ENCODE measurements at places on chromosomes 11 and 22.

DNA sequence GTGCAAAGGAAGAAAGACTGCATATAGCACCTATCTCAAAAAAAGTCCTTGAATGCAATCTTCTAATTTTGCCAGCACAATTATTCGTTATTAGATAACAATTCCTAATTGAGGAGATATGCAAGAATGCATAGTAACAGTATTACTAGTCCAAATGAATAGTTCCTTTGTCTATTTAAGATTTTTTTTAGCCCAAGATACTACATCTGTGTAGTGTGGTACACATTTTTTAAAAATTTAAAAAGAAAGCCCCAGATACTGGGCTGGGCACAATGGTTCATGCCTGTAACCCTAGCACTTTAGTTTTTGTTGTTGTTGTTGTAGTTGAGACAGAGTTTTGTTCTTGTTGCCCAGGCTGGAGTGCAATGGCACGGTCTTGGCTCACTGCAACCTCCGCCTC, 43.7 kb downstream of the RAB6A start:
- DNase-seq, result no peak

DNA sequence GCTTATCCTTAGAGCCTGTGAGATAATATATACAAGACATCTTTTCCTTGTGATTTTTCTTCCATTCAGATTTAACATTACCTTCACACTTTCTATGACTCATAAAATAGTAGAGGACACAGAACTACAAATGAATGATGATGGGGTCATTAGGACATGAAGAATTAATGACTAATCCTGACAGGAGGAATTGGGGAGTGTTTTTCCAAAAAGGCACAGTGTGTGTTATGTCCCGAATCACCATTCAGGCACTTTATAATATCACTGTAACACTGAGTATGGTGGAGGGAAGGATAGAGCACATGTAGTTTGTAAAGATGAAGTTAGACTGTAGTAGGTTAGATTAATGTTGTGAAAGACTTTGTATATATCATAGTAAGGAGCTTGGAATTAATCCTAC, 391.3 kb downstream of the JRKL start:
- no peak for DNase-seq

- no peak for DNase-seq
Observed at GRCh38 chr22:26399289-26399688, 29.8 kb upstream of the ASPHD2 start.

DNA sequence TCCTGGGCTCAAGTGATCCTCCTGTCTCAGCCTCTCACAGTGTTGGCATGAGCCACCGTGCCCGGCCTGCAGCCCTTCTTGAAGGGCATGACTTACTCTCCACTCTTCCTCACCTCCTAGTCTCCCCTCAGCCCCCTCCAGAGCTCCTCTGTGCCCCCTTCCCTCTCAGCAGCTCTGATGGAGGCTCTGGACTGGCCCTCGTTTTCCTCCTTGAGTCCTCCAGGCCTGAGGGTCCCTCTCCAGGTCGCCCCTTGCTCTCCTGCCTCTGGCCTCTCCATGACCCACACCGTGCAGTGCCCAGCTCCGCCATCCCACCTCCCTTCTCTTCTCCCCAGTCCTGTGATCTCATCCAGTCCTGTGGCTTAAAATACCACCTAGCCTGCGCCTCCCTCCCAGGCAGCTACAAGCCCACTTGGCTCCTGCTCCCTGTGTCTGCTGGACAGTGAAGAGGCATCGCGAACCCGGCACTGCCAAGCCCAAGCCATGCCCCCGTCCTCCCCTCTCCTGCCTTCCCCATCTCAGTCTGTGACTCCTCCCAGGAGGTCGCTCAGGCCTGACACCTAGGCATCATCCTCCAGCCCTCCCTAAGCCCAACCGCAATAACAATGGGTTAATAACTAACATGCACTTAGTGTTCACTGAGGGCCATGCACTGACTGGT, 11.9 kb downstream of the KCNJ4 start:
- DNase-seq, result no peak

- peak; percentile 91 for DNase-seq
Observed at GRCh38 chr11:68142028-68142412, 20.8 kb upstream of the CHKA start.

GRCh38 chr11:14179116-14179820, 179.7 kb downstream of the RRAS2 start:
- DNase-seq, result no peak

- DNase-seq, result peak; percentile 96
Observed at GRCh38 chr22:46296257-46297150, at the start of gene GTSE1. Gene GTSE1 (plus strand): TSS chr22:46296870. CDS start chr22:46297401, 531 bp downstream.

- DNase-seq, result no peak
Observed at GRCh38 chr11:69731110-69731509, 27.3 kb upstream of the FGF19 start.

DNA sequence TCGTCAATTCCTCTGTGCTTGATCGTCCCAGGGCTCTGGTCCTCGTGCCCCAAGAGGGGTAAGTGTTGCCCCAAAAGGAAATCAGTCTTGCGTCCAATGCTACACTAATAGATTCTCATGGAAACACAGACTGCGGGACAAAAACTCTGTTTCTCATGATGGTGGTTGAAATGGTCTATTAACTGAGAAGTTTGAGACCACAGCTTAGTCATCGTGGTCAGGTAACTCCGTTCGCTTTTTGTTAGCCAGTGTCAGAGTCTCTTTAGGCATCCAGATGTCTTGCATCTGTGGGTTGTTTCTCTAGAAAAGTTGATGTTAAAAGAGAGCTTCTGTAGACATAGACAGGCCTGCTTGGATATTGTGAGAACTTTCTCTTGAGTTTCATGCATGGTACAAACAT, 104.6 kb upstream of the SORL1-AS1 start:
- no peak for DNase-seq

GRCh38 chr11:122340607-122341290, 224.7 kb upstream of the BLID start:
- DNase-seq, result no peak

DNA sequence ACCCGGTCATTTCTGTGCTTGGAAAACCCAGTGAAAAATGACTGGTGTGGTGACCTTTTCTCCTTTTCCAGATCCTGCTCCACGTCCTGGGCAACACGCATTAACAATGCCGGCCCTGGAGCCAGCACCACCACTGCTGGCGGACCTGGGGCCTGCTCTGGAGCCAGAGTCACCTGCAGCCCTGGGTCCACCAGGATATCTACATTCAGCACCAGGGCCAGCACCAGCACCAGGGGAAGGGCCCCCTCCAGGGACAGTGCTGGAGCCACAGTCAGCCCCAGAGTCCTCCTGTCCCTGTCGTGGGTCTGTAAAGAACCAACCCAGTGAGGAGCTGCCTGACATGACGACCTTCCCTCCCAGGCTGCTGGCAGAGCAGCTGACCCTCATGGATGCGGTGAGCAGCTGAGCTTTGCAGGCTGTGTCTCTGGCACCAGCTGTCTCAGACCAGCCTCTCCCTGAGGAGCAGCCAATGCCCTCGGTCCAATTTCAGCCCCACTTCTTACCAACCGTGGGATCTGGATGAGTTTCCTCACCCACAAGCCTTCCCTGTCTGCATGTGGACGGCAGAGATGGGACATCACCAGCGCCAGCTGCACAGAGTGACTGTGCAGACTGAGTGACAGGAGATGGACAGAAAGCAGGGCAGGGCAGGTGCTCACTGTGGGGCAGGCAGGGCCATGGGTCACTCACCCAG, 1.9 kb downstream of the RGL4 start:
- DNase-seq, result no peak

DNA sequence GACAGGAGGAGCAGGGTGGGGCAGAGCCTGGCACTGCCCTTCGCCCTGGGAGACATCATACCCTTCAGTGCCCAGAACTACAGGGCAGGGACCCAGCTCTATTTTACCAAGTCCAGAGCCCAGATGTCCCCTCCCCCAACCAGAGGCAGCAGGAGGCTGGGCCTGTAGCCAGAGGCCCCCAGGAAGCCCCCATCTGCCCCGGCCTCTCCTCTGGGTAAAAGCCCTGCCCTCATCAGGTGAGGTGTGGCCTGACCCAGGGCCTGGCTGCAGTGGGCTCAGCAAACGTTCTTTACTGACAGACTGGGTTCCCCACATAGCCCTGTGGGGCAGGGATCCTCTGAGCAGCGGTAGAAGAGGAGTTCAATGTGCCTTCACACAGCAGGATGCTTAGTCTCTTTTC, 51.8 kb upstream of the SLC22A12 start:
- DNase-seq, result no peak

DNA sequence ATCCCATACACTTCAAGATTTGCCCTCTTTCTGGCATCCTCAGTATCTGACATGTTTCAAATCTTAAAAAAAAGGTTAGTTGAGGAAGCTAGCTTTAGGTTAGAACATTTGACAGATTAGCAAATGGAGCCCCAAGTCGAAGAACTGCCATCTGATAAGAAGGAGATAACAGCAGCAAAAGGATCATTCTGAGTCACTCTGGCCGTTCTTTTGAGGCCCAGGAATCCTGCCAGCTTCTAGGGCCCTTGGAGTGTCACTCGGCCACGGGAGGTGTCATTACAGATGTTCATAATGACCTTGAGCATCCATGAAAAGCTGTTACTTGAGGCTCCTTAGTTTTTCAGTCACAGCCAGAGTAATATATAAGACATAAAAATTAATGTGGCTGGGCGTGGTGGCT, 132.1 kb upstream of the RASSF10 start:
- DNase-seq, result no peak

- DNase-seq, result no peak
Observed at GRCh38 chr11:75602951-75603350, 40.9 kb downstream of the SERPINH1 start.

DNA sequence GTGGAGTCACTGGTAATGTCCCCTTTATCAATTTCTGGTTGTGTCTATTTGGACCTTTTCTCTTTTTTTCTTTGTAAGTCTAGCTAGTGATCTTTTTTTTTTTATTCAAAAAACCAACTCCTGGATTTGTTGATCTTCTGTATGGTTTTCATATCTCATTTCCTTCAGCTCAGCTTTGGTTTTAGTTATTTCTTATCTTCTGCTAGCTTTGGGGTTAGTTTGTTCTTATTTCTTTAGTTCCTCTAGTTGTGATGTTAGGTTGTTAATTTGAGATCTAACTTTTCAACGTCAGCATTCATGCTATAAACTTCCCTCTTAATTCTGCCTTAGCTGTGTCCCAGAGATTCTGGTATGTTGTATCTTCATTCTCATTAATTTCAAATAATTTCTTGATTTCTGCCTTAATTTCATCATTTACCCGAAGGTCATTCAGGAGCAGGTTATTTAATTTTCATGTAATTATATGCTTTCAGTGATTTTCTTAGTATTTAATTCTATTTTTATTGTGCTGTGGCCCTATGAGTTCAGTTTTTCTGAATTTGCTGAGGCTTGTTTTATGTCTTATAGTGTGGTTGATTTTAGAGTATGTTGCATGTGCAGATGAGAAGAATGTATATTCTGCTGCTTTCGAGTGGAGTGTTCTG, 29.0 kb downstream of the PI4KA start:
- no peak for DNase-seq

DNA sequence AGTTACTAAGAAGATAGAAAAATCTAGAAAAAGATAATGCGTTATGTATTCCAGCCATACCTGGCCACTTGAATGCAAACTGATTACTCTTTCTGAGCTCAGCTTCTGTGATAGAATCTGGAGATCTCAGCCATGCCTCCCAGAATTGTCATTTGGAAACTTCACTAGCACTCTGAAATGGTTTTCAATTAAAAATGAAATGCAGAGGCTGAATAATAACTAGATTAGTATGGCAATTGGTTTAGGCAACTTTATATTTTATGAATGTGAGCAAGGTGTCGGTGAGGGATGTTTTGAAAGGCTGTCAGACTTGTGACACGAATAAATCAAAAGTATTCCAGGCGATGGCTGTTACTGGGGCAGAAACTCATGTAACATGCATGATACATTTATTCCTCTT, 128.8 kb upstream of the SORL1-AS1 start:
- no peak for DNase-seq

GRCh38 chr22:28864878-28865596, 18.3 kb upstream of the ZNRF3 start:
- no peak for DNase-seq

DNA sequence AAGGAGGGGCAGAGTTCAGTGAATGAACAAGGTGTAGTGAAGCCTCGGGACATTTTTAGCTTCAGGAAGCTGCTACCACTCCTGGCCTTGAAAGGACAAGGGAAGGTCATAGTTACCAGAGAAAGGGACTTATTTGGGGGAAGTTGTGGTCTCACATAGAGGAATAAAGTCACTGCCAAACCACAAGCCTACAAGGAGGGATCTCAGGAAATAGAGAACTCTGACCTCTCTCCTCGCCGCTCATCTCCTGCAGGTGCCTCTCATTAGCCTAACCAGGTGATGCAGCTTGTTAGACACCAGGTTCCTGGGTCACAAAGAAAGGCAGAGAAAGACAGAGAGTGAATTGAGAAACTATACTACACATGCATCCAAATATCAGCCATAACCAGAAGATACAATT, 14.3 kb upstream of the TOLLIP start:
- DNase-seq, result no peak

DNA sequence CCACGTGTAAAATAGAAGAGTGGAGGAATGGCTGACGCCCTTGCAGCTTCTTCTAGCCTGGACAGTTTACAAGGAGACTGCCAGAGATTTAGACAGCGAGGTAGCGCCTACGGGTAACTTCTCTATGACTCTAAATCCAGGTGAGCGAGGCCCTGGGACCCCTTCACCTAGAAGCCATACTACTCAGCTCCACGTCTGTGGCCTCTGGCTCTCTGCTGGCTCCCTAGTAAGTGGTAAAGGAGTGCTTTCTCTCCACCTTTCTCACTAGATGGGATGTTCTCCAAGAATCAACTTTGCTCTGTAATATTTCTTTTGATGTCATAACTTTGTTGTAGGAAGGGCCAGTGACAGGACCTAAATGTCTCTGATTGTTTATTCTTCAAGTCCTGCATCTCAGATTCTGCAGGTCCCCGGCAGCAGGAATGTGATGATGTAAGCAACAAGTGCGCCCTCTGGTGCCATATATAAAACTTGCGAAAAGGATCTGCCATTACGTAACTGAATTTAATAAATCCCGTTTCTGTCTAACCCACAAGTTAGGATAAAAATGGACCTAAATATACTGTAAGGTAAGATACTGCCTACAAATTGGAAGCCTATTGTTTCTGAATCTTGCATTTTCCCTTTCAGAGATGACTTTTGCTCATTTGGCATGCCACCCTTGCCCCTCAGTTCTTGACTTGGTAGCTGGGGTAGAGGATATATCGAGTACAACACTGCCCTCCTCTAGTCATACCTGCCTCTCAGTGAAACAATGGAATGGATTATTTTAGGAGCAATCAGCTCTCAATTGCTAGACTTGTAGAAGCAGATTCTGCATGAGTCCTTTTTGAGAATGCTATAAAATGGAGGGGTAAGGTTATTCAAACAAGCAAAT, 11.0 kb upstream of the PTPN5 start:
- DNase-seq, result peak; percentile 73

- DNase-seq, result no peak
Observed at GRCh38 chr11:112247201-112247600, 13.5 kb downstream of the PLET1 start.

- DNase-seq, result no peak
Observed at GRCh38 chr11:9717719-9718118, 53.8 kb downstream of the SWAP70 start.

GRCh38 chr11:133905677-133906156, 51.1 kb downstream of the IGSF9B start:
- DNase-seq, result no peak

- DNase-seq, result no peak
Observed at GRCh38 chr11:96339706-96340554, 3.1 kb downstream of the MAML2 start.

GRCh38 chr11:8624698-8625097, 30.7 kb upstream of the STK33 start:
- no peak for DNase-seq
